ENCODE measurements at places on chromosomes 4 and X.
A peak's percentile ranks its signal among the peaks of the same experiment; 100 is the strongest.

- peak; percentile 33 for DNase-seq
Measured at GRCh38 chrX:50100188-50100587, 100.6 kb downstream of the AKAP4 start.

DNA sequence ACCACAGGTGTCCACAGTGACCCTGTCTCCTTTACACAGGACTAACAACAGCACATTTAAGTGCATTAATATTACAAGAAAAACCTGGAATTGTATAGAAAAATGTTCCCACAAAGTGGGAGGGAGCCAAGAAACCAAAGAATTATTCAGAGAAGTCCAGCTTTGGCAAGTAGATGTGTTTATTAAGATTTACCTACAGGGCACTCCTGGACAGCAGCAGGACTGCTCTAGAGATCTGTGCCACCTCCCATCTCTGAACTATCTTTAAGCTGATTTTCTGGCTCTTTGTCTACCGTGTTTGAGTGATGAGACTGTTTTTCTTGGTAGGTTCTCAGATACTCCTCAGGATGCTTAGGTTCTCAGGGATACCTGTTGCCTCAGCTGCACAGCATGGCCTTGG is 38.3 kb upstream of the HPSE start:
- DNase-seq = no peak

DNA sequence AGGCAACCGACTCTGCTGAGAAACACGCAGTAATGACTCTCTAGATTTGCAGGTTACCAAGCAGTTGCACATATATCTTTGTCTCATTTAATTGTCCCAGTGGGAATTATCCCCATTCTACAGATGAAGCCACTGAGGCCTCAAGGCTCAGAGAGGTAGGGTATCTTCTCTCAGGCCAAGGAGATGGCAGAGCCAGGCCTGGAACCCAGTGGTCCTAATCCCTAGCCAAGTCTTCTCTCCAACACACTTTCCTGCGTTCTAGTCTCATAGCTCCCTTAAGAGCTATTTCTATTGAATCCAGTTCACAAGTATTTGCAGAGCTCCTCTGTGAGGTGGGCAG is 181.3 kb upstream of the BCOR start:
- DNase-seq = no peak

- DNase-seq = no peak
Measured at GRCh38 chr4:46931981-46932380, 22.9 kb upstream of the COX7B2 start.

DNA sequence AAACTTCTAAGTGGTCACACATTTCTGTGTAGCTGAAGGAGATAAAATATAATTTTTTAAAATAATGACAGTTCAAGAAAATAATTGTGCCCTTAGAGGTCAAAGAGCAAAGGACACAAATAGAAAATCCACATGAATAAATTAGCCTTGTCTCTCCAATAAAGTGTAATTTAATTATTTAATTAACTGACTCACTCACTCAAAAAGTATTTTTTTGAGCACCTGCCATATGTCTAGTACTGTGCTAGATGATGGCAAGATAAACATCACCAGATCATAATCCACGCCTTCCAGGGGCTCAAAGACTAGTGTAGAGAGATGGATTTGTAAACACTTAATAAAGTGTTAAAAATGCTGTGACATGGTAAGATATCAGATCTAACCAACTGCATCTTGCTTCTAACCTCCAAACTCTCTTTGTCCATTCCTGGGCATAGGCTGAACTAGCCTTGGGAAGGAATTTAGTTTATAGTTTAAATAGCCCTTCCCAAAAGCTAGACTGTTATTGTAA is 112.5 kb downstream of the SCLT1 start:
- no peak for DNase-seq

DNA sequence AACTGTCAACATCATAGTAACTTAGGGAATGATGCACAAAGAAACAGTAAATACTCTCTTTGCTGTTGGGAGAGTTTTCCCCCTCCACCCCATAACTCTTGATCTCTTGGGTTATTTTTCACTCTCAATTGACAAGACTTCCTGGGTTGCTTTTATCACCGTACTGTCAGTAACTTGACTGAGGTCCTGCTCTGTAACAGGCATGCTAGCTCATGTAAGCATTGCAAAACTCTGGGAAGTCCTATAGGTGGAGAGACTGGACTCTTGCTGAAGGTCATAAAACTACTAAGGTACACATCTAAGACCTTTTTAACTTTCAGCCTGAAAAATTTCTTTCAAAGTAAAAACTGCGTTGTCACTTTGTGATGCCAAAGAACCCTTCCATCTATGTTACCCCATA is 10.9 kb downstream of the SHROOM3 start:
- DNase-seq = no peak

GRCh38 chr4:111883557-111883999 is 261.7 kb upstream of the FAM241A start:
- no peak for DNase-seq

- DNase-seq = peak; percentile 19
Measured at GRCh38 chr4:95061220-95061619, 303.5 kb downstream of the BMPR1B start.

DNA sequence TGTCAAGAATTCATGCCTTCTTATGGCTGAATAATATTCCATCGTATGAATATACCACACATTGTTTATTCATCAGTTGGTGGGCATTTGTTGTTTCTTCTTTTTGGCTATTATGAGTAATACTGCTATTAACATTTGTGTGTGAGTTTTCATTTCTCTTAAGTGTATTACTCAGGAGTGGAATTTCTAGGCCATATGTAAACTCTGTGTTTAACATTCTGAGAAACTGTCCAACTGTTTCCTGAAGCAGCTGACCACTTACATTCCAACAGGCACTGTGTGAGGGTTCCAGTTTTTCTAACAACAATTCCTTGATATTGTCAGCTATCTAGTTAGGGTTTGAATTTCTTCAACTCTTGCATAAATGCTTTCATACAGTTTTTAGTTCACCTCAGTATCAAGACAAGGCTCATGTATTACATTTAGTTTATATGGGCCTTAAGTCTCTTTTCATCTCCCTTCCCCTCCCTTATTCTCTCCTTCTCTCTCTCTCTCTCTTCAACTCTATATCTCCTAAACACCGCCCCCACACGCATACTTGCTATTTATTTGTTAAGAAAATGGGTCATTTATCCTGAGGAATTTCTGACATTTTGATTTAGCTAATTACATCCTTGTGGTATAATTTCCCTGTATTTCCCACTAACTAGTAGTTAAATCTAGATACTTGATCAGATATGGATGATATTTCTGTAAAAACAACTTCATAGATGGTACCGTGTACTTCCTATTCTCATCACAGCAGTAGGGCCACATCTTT is 77.4 kb downstream of the WDR19 start:
- DNase-seq = no peak

- DNase-seq = no peak
Measured at GRCh38 chr4:111689731-111690130, 455.5 kb upstream of the FAM241A start.

GRCh38 chrX:15497865-15498264 is 2.7 kb upstream of the BMX start:
- DNase-seq = peak; percentile 24

GRCh38 chr4:85708468-85708867 is 233.5 kb downstream of the ARHGAP24 start:
- DNase-seq = no peak

DNA sequence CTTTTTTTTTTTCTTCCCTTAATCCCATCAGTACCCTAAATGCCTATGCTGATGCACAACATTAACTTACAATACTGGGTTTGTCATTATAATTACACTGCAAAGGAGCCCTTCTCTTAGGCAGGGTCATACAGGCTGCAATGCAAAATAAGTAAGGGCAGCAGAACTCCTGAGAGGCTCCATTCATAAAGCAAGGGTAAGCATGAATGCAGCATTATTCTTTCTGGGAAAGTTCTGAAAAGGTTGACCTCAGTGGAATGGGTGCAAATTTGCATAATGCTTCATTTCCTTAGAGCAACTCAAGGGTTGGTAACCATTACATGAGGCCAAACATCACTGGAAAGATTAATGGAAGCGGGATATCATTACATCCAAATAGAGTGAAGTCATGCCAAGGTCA is 789.2 kb downstream of the KLHL13 start:
- no peak for DNase-seq

DNA sequence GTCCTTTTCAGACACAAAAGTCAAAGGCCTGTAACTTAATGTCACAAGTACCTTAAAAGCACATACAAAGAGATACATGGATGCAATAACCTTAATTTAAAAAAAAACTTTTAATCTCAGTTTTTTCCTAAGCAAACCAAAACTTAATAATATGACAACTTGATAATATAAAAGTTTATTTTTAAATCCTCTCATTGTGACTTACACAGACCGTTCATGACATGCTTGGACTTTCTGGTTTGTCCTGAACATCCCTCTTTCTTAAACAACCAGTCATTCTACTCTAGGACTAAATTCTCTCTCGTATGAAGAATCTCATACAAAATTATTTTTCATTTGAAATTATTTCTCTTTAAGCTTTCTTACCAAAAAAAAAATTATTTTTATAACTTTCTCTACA is 43.1 kb upstream of the CYP2U1 start:
- no peak for DNase-seq

DNA sequence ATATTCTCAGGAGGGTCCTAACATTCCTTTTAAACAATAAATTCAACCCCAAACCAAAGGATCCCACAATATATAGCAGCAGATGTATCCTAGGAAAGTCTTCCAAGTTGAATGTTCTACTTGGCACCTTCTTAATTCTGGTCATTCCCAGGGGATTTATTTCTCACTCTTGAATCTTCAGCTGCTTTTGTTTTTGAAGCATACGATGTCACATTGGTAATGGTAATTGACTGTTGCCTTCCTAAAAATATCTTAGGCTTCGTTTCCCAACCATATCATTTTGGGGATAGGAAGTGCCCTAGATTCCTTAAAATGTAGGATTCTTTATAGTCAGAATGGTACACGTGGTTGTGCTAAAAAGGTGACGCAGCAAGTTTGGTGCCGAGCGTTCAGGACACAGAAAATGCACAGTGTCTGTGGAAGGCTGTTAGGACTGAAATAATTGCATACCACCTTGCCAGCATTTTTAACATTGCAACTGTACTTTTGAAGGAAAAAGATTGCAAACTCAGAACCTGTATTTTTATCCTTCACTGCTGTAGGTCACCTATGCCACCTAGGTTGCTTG is 8.1 kb downstream of the SNX25 start:
- DNase-seq = no peak

GRCh38 chr4:175906384-175906783 is 94.3 kb upstream of the GPM6A start:
- no peak for DNase-seq

DNA sequence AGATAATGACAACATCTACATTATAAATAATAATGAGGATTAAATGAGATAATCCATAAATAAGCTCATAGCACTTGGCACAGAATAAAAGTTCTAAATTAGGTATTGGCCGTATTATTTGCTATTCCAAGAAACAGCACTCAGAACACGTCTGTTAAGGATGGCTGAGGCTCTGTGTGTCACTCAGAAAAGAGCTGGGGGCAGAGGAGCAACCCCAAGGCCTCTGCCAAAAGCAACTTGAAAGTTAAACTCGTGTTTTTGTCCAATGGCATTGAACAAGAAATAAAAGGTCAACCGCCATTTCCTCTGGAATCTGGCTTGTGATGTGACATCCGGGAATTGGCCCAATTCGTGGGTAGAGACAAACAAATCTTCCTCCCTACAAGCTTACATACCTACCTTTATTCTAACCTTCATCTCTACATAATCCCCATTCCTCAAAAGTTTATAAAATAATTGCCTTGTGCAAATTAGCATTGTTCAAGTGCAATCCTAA is 42.3 kb upstream of the FAM241A start:
- DNase-seq = no peak

DNA sequence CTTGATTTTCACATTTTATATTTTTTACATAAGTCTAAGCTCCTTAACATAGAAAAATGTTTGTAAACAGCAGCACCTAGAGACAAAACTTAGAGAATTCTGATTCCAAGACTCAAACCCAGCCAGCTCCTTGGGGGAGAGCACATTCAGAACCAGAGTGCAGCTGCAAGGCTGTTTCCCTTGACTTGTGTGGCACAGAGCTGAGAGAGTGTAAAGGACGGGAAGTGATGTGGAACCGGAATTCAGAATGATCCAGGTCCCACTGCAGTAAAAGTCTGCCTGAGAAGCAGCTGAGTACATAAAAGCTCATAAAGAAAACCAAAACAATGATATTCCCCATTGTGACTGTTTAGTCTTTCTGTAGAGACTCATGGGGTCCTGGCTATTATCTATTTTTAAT is 713.8 kb downstream of the RAB28 start:
- peak; percentile 17 for DNase-seq

- DNase-seq = no peak
Measured at GRCh38 chrX:41033299-41033698, 51.9 kb upstream of the USP9X start.

DNA sequence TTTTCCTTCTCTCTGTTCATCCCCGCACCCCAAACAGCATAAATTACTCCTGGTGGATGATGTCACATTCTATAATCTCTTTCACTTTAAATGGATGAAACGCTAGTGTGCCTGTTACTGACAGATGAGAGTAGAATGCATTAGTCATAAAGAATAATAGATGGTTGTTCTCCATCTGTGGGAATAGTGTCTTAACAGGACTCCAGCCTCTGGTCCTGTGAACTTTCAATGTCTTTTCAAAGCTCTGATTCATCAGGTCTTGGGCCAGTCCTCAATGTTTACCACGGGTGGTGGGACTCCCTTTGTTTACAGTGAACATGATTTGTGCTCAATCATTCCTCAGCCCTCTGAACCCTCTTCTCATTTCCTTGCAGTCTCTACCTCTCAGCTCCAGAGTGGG is 182.6 kb downstream of the GABRB1 start:
- DNase-seq = no peak

DNA sequence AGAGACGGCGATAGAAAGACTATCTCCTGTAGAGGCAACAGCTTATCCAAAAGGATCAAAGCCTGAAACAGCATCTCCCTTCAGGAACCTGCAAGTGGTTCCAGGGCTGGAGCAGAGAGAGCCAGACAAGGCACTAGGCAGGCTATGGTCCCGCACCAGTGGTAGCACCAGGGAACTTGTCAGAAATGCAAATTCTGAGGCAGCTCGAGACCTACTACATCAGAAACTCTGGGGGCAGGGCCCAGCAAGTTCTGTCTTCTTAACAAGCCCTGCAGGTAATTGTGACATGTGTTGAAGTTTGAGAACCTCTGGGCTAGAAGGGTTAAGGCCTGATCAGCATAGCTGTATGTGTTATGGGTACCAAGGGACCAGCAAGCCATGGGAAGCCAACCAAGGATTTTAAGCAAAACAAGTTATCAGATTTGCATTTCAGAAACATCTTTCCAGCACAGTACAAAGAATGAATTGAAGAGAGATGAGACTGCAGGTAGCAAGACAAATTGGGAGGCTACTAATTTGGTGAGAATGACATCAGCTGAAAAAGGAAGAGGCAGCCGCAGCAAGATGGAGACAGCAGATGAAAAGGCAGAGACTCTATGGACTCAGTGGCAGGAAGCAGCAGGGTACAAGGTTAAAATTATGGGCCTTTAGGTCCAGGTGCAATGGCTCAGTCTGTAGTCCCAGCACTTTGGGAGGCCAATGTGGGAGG is 139.7 kb downstream of the TSPAN5 start:
- no peak for DNase-seq

- no peak for DNase-seq
Measured at GRCh38 chr4:101229116-101229515, 118.2 kb downstream of the PPP3CA start.

- DNase-seq = no peak
Measured at GRCh38 chr4:177339477-177340374, 30.1 kb downstream of the NEIL3 start.

GRCh38 chr4:106615961-106616360 is 247.4 kb upstream of the GIMD1 start:
- DNase-seq = no peak

GRCh38 chr4:79604152-79604551 is 196.1 kb upstream of the GK2 start:
- DNase-seq = no peak

Measured in femur (tissue), 1 donor.